CD14-positive monocyte (primary cell): ENCODE measurements at places on chromosomes 3 and 15.

GRCh38 chr3:60316121-60316797 is 935.0 kb downstream of the FHIT start:
- DNase-seq = no peak

GRCh38 chr15:74213858-74214284 is 11.3 kb upstream of the STRA6 start:
- no peak for DNase-seq

- no peak for DNase-seq
These were observed 117.9 kb upstream of the HACD2 start for GRCh38 chr3:123702720-123703119.

DNA sequence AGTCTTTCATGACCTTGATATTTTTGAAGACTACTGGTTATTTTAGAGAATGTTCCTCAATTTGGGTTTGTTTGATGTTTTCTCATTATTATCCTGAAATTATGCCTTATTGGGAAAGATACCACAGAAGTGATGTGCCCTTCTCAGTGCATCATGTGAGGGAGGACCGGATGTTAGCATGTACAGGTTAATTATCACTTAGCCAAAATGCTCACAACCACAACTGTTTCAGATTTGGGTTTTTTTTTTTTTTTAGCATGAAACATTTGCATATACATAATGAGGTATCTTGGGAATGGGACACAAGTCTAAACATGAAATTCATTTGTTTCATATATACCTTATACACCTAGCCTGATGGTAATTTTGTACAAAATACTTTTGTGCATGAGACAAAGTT is 59.8 kb downstream of the PIK3R4 start:
- DNase-seq = no peak

DNA sequence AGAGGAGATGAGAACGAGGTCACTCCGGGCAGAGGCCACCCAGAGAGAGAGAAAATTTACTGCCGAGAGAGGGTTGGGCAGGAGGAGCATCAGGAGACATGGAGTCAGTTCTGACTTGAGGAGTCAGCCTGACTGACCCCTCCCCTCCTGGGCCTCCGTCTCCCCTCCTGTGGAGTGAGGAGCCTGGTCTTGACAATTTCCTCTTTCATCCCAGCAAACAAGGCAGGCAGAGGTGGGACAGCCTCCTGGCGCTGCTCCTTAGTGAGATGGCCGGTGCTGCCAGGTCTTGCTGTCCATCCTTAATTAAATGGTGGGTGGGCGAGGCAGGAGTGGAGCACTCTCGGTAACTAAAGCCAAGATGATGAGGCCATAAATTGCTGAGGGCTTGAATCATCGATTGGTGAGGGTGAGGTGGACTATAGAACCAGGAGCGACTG is 60.6 kb downstream of the CYP11A1 start:
- no peak for DNase-seq

GRCh38 chr3:106348139-106348690 is 479.4 kb upstream of the CBLB start:
- DNase-seq = no peak

GRCh38 chr3:145197821-145198220 is 963.2 kb downstream of the PLOD2 start:
- no peak for DNase-seq

- no peak for DNase-seq
These were observed 64.8 kb upstream of the HEG1 start for GRCh38 chr3:125120379-125121122.

DNA sequence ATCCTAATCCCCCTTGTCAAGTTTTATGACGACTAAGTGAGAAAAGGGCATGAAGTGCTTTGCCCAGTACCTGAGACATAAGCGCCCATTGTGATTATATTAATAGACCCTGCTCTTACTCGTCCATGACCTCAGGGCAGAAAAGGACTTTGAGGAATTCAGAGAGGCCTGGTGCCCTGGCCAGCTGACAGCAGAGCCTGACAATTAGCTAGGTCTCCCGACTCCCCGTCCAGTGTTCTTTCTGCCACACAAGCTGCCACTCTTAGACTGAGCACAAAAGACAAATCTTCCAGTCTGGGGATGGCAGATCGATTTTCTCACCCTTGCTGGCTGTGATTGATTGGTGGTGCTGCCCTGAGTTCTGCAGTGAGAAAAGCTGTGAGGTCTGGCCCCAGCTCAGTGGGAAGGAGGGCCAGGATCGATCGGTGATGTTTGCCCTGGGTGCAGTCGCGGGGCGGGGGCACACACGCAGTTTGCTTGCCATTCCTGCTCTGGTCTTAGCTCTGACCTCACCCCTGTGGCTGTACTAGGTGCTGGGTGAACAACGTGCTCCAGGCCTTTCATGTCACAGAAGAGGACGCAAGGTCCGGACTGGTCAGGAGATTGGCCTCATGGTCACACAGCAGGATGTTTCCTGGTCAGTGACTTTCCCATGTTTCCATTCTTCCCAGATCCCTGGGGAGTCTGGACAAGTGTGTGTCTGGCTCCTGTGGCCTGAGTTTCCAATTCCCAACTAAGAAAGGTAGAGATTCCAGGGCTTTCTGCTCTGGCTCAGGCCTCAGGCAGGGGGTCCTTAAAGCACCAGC is 67.4 kb upstream of the TLE3 start:
- DNase-seq = no peak

- DNase-seq = peak; percentile 91
These were observed 268.0 kb downstream of the LPP start for GRCh38 chr3:188421836-188422540.

GRCh38 chr3:123421353-123422174 is 27.3 kb downstream of the ADCY5 start:
- no peak for DNase-seq

- DNase-seq = no peak
These were observed 14.0 kb downstream of the EDEM1 start for GRCh38 chr3:5201536-5201935.

GRCh38 chr3:14774431-14774830 is 44.3 kb upstream of the FGD5 start:
- no peak for DNase-seq

DNA sequence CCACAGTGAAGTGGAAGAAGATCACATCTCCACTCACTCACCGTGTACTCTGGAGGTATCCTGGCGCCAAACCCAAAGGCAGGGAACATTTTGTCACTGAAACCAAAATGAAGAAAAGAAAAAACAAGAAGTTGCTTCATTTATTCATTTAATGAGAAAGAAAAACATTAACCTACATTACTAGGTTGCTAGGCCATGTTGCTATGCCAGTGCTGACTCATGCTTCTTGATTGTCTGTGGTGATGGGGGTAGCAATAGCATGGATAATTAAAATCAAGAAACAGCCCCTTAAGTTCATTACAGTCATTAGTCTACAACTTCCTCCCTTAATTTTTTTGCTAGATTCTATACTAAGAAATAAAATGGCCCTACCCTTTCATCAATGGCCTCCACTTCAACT is 52.7 kb upstream of the MRPL3 start:
- no peak for DNase-seq

DNA sequence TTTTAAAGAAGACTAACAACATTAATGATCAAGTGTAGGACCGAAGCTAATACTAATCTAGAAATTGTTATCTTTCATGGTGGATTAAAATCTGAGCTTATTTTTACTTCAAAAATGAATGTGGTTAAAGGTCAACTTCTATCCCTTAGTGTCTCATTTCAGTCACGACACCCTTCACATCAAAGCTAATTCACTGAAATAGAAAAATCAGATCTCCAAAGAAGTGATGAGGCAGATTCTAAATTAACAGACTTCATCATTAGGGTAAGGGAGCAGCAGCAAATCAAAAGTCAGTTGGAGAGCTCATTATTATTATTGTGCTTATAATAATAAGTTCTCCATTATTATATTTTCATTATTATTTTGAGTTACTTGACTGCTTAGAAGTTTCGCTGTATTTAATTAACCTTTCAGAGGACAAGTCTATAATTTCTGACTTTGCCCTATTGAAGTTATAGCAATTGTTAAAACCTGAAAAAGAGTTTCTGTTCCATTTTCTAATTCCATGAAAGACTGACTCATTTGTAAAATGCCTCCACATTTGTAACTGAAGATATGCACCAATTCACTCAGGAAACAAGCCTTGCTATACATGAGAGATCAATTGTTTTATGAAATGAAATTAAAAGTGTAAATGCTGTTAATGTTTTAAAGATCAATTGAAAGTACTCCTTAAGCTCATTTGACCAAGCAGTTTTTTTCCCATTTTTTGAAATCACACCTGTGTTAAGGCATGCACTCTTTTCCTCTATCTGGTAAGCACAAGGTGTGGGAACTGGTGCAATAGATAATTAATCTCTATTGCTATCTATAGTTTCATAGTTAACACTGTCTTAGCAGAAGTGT is 23.1 kb upstream of the CMC1 start:
- no peak for DNase-seq

DNA sequence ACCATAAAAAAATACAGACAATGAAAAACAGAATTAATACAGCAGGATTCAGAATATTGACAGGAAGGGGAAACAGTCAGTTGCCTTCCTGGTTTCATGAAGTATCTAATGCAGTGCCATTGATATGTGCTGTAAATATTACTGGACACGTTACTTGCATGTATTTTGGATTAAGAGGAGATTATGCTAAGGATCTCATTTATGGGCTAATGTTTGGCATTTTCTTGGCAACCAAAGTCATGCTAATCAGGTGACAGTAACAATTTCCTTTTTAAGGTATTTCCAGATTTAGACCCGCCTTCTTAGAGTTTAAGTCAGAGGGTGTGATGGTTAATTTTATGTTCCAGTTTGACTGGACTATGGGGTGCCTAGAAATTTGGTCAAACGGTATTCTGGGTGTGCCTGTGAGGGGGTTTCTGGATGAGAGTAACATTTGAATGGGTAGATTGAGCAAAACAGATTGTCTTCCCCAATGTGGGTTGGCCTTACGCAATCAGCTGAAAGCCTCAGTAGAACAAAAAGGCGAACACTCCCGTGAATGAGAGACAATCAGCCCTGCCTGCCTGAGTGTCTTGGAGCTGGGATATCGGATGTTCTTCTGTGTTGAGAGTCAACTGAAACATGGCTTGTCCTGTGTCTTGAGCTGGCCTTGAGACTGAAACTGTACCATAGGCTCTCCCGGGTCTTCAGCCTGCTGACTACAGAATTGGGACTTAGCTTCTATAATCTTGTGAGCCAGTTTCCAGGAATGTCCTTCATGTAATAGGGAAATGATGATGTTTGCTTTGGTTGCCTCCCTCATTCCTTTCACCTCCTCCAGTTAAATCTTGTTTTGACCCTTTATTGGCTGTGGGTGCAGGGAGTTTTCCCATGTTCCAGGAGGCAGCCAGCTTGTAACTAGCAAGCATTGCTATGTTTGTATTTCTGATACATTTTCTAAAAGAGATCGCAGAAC is 10.5 kb downstream of the SQOR start:
- peak; percentile 87 for DNase-seq

DNA sequence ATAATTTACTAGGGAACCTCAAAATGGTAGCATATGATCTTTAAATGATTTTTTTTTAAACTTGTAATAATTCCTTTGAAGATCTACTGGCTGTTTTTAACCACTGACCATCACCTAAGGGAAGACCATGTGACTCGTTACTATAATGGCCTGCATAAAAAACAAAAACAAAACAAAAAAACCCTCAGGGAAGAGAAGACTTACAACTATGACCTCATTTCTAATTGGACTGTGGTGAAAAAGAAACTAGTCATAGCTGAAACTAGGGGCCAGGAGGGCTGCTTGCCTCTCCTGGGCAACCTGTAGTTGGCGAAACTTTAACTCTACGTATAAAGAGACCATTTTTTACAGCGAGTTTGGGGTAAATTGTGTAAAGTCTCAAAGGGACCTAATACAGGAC is 23.0 kb downstream of the PAQR9 start:
- DNase-seq = no peak

DNA sequence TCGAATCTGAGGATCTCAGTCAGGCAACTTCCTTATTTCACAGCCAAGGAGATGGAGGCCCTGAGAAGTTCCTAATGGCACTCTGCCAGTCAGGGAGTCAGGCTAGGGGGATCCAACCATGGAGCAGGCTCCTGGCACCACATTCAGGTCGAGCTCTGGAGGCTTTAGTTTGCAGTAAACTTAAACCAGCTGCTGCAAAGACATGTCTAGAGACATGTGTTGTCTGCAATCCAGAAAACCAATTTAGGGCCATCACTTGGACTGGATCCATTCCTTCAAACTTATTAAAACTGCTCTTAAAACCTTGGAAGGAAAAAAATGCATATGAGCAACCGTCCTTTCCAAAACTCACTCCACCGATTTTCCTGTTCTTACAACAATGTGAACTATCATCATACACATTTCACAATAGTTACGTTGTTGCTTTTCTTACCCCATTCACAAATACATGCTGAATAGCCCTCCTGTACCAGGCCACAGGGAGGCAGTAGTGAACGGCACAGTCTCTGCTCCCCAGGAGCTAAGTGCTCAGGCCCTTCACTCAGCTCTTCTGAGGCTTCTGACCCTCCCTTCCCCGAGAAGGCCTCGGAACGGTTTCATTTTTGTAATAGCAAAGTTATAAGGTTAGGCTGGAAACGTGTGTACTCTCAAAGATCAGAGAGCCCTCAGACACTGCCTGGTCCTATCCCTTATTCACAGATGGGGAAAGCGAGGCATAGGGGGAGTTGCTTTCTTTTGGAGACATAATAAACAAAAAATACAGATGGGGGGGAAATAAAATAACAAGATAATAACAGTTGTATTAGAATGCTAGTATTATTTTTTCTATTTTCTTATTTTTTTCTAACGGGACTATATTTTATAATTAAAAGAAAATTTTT is 20.1 kb downstream of the RFT1 start:
- peak; percentile 89 for DNase-seq

GRCh38 chr3:58349792-58350626 is 17.3 kb downstream of the PXK start:
- DNase-seq = no peak

- no peak for DNase-seq
These were observed 342.9 kb downstream of the THSD4 start for GRCh38 chr15:71458089-71458660.

DNA sequence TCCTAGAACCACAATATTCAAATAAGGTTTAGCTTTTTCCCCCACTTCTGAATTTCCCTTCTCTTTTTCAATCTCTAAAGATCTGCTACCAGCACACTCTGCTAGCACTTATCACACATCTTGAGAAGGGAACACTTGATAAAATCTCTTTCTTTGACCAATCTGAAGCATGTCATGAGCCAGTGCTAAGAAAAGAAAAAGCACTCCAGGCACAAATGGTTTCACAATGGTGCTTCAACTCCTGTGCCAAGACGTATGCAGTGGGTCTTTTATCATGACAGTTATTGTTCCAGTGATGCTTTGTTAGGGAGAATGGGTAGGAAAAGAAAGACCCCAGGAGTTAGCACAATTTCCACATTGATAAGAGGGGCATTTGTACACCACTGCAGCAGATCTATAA is 248.4 kb downstream of the ZNF385D start:
- no peak for DNase-seq
